ENCODE measurements at places on chromosomes 2 and 18. TPM values are rescaled to one million over a fixed set of nuclear protein-coding genes. Genes with fewer than 3 reads are reported as not detected.

GRCh38 chr18:34525244-34525643 lies 184.9 kb upstream of the DTNA start:
- no peak overlapping the region for H3K27ac ChIP-seq
- no peaks in the 10 kb centered on the region for H3K4me1 ChIP-seq
- no peaks in the 10 kb centered on the region for H3K27me3 ChIP-seq
- no peak overlapping the region for H3K4me3 ChIP-seq
- no peak for DNase-seq
- no peaks in the 10 kb centered on the region for H3K36me3 ChIP-seq

GRCh38 chr18:1968801-1969498 lies 602.4 kb downstream of the METTL4 start:
- DNase-seq: no peak
- no peaks in the 10 kb centered on the region for H3K27me3 ChIP-seq
- H3K4me1 ChIP-seq: no peaks in the 10 kb centered on the region
- no peak overlapping the region for H3K4me3 ChIP-seq
- no peak overlapping the region for H3K27ac ChIP-seq

Gene KCNG2
- not detected for total RNA-seq

DNA sequence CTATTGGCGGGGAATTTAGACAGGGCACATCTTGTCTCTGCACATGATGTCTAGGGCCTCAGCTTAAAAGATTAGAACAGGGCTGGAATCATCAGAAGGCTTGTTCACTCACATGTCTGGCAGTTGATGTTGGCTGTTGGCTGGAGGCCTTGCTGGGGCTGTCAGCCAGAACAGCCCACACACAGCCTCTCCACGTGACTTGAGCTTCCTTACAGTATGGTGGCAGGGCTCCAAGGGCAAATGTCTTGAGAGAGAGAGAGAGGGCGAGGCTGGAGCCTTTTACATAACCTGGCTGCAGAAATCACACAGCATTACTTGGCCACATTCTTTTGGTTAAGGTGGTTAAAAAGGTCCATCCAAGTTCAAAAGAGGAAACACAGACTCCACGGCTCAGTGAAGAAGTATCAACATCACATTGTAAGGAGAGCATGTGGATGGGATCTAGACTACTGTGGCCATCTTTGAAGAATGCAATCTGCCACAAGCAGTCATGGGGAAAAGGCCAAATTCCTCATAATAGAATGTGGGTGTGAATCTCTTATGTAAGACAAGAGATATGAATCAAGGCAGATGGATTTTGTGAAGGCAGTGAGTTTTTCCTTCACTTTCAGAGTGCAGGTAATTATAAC lies 30.4 kb downstream of the SRSF7 start:
- no peaks in the 10 kb centered on the region for H3K27me3 ChIP-seq
- H3K36me3 ChIP-seq: no peaks in the 10 kb centered on the region
- peaks cover 10% of the 10 kb centered on the region for H3K4me1 ChIP-seq
- no peak overlapping the region for H3K4me3 ChIP-seq

- no peak overlapping the region for H3K4me3 ChIP-seq
- H3K27me3 ChIP-seq: no peaks in the 10 kb centered on the region
These were observed 64.1 kb upstream of the ACVR1C start for GRCh38 chr2:157692768-157693167.

- no peak overlapping the region for H3K27ac ChIP-seq
- no peak for DNase-seq
- peaks cover 9% of the 10 kb centered on the region for H3K4me1 ChIP-seq
- no peak overlapping the region for H3K4me3 ChIP-seq
These were observed 265.8 kb upstream of the ID2 start for GRCh38 chr2:8416001-8416571.

DNA sequence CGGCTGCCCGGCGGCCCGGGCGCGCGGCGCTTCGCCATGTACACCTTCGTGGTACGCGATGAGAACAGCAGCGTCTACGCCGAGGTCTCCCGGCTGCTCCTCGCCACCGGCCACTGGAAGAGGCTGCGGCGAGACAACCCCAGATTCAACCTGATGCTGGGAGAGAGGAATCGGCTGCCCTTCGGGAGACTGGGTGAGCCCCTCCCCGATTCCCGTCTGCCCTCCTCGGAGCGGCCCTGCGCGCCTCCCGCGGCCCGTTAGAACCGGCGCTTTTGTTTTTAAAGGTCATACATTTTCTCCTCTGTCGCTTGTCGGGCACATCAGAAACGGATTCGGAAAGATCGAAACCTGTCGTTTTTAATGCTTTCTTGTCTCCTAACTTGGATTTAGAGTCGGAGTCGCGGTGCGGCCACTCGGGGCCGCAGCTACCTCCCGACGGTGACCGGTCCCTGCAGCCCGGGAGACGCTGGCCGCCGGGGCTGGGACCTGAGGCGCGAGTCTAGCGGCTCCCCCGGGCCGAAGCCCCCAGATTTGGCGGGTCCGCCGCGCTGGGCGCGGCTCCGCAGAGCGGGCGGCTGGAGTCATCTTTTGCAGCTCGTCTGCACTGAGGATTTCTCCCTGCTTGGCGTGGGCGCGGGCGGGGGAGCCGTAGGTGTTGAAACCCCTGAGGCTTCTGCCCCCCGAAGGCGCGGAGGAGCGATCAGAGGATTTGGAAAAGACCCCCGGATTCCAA lies 519 bp downstream of the TTL start:
- peaks cover 42% of the 10 kb centered on the region for H3K4me1 ChIP-seq
- peak overlapping the region; percentile 91 for H3K27ac ChIP-seq
- H3K27me3 ChIP-seq: no peaks in the 10 kb centered on the region
- peak; percentile 90 for DNase-seq
- peak overlapping the region; percentile 81 for H3K4me3 ChIP-seq

DNA sequence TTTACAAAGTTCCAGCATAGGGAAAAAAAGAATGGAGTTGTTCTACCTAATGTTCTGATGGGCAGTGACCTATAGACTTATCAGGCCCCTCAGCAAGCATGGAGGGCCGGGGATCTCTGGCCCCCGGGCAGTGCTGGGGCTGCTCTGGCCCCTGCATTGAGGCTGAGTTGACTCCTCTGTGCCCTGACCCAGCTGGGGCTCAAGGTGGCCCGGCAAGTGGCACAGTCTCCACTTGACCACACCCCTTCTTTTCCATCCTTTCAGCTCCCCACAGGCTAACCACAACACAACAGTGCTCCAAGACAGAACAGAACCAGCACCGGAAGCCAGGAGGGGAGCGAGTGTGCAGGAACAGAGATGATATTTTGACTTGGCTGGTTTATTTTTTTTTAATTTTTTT lies 19.9 kb downstream of the TOGARAM2 start:
- no peaks in the 10 kb centered on the region for H3K36me3 ChIP-seq
- DNase-seq: no peak
- no peaks in the 10 kb centered on the region for H3K4me1 ChIP-seq
- peak overlapping the region; percentile 51 for H3K27ac ChIP-seq
- H3K27me3 ChIP-seq: no peaks in the 10 kb centered on the region
- H3K4me3 ChIP-seq: no peak overlapping the region

- H3K36me3 ChIP-seq: no peaks in the 10 kb centered on the region
- no peak for DNase-seq
- no peak overlapping the region for H3K27ac ChIP-seq
- H3K4me1 ChIP-seq: no peaks in the 10 kb centered on the region
- no peaks in the 10 kb centered on the region for H3K27me3 ChIP-seq
- H3K4me3 ChIP-seq: no peak overlapping the region
These were observed 111.8 kb downstream of the ZNF407 start for GRCh38 chr18:74709452-74709851.

DNA sequence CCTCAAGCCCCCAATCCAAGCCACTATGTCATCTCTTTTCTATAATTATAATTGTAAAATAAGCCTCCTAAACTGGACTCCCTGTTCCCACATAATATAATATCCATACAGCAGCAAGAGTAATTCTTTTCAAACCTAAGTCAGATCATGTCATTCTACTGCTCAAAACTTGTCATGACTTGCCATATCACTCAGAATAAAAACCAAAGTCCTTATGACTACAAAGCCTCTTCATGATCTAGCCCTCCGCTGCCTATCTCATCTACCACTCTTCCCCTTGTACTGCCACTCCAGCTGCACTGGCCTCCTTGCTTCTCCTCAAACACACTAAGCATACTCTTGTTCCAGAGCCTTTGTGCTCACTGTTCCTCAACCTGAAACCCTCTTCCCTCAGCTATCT lies 69.9 kb downstream of the MEMO1 start:
- no peaks in the 10 kb centered on the region for H3K36me3 ChIP-seq
- H3K27me3 ChIP-seq: no peaks in the 10 kb centered on the region
- H3K4me3 ChIP-seq: no peak overlapping the region
- H3K27ac ChIP-seq: no peak overlapping the region
- H3K4me1 ChIP-seq: no peaks in the 10 kb centered on the region

Gene TMEM169
- total RNA-seq: 0.15 TPM

DNA sequence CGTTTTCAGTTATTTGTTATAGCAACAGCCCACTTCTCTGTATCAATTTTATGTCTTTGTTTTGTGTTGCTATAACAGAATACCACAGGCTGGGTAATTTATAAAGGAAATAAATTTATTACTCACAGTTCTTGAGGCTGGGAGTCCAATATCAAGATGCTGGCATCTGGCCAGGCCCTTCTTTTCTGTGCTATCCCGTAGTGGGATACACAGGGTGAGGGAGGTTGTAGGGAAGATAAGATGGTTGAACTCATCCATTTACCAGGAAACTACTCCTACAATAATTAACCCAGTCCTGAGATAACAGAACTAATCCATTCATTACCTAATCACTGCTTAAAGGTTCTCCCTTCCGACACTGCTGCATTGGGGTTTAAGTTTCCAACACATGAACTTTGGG lies 220.7 kb downstream of the TPGS2 start:
- no peaks in the 10 kb centered on the region for H3K4me1 ChIP-seq
- no peak overlapping the region for H3K27ac ChIP-seq
- no peak overlapping the region for H3K4me3 ChIP-seq
- H3K36me3 ChIP-seq: no peaks in the 10 kb centered on the region
- no peak for DNase-seq
- H3K27me3 ChIP-seq: no peaks in the 10 kb centered on the region

Gene PAX8
- 1.6 TPM for total RNA-seq

- no peak for DNase-seq
- H3K4me1 ChIP-seq: no peaks in the 10 kb centered on the region
- H3K4me3 ChIP-seq: no peak overlapping the region
- no peak overlapping the region for H3K27ac ChIP-seq
- H3K36me3 ChIP-seq: no peaks in the 10 kb centered on the region
- H3K27me3 ChIP-seq: no peaks in the 10 kb centered on the region
These were observed 189.6 kb downstream of the CYRIA start for GRCh38 chr2:16475986-16476567.

Gene APCDD1
- 29.3 TPM for total RNA-seq

DNA sequence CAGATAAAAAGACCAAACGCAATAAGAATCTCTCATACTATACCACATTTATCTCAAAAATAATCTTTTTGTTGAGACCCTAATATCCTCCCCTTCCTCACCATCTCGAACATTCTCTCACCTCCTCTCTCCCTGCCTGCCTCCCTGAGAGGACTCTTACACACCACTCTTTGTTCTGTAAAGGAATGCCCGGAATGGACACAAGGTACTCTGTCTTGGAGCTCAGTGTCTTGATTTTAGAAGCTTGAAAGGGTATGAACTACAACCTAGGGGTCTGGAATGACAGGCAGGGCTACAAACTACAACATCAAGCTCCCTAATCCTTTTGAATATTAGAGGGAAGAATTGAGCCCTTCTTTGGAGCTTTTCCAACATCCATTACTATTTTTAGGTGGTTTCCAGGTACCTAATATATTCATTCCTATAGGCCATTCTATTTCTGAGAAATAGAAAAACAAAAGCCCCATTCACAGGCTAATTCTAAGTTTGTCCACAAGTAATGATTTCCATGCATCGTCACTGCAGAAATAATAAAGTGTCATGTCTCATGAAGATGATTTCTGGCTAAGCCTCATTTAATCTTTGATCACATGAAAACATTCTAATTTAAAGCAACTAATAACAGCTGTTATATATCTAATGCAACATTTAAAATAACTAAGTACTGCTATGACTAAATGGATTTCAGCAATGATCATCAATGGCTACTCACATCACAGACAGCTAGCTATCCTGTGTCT lies 60.6 kb downstream of the LRP2 start:
- no peak overlapping the region for H3K4me3 ChIP-seq
- no peaks in the 10 kb centered on the region for H3K27me3 ChIP-seq
- no peak overlapping the region for H3K27ac ChIP-seq
- no peak for DNase-seq
- no peaks in the 10 kb centered on the region for H3K36me3 ChIP-seq

DNA sequence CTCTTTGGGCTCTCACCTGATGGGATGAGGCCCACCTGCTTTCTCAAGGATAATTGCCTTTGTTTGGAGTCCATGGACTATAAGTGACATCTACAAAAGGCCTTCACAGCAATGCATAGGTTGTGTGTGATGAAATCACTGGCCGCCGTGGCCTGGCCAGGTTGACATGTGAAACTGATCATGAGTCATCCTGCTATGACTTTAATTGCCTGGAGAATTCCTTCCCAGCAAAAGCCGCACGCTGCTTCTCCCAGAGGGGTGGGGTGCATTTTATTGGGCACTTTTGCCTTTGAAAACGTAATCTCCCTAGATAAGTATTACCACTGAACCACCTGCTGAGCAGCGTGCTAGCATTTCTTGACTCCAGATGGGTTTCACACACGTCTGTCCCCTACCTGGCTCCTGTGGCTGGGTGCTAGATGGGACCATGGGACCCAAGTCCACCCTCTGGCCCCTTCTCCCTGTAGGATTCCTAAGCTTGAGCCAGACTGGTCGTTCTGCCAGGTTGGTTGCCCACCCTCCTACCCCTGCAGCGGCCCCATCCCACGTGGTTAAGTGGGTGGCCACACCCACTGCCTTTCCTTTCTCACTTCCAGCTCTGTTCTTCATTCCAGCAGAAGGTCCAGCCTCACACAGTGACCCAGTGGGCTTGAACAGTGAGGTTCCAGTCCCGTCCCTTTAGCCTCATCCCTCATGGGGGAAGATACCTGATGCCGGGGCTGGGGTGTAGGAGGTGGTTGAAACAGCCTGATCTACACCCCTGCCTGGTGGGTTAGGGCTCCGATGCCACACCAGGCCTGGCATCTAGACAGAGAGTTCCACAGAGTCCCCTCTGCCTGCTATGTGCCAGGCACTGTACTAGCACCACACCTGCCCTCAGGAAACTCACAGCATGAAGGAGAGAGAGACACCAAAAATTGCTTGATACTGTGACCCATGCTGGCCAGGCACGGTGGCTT lies 89.6 kb downstream of the GBX2 start:
- no peak overlapping the region for H3K27ac ChIP-seq
- no peaks in the 10 kb centered on the region for H3K4me1 ChIP-seq
- H3K27me3 ChIP-seq: no peaks in the 10 kb centered on the region
- no peak for DNase-seq
- H3K36me3 ChIP-seq: no peaks in the 10 kb centered on the region

Gene NOL4
- not detected for total RNA-seq

GRCh38 chr2:171584001-171584400 lies 61.7 kb downstream of the CYBRD1 start:
- no peaks in the 10 kb centered on the region for H3K27me3 ChIP-seq
- DNase-seq: no peak
- H3K36me3 ChIP-seq: no peaks in the 10 kb centered on the region
- H3K4me3 ChIP-seq: no peak overlapping the region

Data from upper lobe of left lung (tissue), 6 donors.